ENCODE measurements at places on chromosomes 11 and 22. TPM values are rescaled to one million over a fixed set of nuclear protein-coding genes. Genes with fewer than 3 reads are reported as not detected.

GRCh38 chr11:95123556-95123955 is 33.9 kb downstream of the ENDOD1 start:
- no peak for DNase-seq

DNA sequence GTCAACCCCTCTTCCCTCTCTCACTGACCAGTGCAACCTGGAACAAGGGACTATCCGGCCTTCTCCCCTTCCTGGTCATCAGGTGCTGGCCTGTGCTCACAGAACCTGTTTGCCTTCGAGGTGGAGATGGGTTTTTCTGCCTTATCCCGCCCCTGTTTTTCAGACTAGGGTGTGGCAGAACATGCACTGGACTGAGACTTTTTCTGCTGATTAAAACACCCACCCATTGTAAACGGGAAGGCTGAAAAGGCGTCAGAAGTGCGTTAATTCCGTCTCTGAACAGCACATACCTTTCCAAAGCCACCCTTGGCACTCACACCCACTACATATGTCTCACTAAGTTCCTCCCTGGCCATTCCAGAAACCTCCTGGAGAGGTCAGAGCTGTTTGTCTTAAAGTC is 4.4 kb upstream of the B3GNT6 start:
- DNase-seq, result no peak

Gene CBLIF
- not detected for total RNA-seq

Gene IFITM10
- 0.34 TPM for total RNA-seq

DNA sequence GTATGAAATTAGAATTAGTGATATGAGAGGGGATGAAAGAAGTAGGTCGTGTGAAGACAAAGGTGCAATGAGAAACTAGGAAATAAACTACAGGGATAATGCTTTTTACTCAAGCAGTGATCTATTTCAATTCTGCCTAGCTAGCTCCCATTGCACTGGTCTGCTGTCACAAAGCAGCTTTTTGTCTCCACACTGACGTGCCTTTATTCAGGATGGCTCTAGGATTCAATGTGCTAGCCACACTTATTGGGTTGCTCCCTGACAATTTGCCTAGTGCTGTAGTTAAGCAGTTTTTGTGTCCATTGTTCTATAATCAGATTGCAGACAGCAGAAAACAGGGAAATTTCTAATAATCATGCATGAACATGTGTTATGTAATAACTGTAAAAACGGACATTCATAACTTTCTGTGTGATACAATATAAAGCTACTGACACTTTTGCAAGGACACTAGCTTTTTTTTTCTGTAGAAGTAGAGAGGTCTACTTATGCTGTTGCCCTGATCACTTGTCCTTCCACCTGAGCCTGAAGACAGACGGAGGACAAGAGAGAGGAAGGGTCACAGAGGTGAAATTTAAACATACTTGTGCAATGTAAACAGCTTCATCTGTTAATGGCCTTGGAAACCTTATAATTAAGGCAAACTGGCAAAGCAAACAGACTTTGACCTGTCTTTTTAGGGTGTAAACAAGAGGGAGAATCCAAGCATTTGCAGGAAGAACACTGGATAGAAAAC is 269.6 kb downstream of the LRRC4C start:
- no peak for DNase-seq

Gene A4GALT
- 71.1 TPM for total RNA-seq

Gene PEX26
- 25.1 TPM for total RNA-seq

Gene TLCD5
- total RNA-seq, result 9.8 TPM

DNA sequence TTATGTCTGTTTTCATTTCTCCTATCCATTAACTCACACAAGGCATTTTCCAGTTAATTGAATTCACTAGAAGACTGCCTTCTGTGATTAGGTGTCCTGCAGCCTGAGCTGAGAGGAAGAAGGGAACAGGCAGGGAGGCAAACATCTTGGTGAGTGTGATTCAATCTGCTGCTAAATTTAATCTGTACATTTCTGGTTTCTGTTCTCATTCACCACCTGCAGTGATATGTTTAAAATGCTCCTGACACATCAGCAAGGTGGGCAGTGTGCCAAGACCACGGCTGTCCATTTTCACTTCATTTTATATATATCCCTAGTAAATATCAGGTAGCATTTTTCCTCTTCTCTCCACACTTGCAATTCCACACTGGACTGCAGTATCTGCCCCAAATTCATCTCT is 416.5 kb downstream of the TMEM135 start:
- DNase-seq, result no peak

DNA sequence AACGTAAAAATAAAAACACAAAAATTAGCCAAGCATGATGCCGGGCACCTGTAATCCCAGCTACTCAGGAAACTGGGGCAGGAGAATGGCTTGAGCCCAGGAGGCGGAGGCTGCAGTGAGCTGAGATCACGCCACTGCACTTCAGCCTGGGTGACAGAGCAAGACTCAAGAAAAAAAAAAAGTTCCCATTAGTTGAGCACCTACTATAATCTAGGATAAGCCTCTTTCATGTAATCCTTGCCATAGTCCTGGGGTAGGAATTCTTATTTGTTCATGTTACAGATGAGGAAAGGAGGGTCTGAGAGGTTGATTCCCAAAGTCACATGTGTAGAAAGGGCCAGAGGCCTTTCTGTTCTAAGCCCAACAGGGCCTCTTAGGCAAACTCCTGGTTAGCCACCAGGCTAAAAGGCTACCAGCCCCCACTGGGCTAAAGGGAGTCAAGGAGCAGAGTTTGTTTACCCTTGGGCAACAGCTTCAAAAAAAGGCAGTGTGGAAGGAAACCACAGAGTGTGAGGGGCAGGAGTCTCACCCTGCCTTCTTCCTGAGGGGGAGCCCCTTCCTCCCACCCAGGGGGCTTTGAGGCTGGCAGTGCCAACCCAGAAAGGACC is 21.6 kb upstream of the CSNK1E start:
- DNase-seq, result no peak

- DNase-seq, result no peak
These were observed 80.0 kb downstream of the CD44 start for GRCh38 chr11:35218956-35219355.

- DNase-seq, result no peak
These were observed 5.6 kb downstream of the TSG101 start for GRCh38 chr11:18521122-18521521.

DNA sequence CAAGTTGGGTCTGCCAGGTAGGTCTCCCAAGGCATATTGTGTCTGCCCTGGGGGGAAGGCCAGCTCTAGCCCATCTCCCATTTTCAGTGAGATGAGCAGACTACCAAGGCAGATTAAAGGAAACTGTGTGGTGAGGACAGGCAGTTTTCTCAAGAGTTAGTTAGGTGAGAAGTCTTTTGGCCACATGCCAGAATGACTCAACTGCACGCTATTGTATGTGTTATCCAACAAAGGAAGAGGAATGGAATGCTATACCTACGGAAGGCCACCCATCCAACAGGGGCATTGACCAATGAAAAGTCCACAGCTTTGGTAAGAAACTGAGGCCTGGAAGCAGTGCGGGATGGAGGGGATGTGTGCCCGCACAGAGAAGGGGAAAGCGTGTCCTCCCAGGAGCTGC is 941.7 kb downstream of the NTM start:
- DNase-seq, result no peak

DNA sequence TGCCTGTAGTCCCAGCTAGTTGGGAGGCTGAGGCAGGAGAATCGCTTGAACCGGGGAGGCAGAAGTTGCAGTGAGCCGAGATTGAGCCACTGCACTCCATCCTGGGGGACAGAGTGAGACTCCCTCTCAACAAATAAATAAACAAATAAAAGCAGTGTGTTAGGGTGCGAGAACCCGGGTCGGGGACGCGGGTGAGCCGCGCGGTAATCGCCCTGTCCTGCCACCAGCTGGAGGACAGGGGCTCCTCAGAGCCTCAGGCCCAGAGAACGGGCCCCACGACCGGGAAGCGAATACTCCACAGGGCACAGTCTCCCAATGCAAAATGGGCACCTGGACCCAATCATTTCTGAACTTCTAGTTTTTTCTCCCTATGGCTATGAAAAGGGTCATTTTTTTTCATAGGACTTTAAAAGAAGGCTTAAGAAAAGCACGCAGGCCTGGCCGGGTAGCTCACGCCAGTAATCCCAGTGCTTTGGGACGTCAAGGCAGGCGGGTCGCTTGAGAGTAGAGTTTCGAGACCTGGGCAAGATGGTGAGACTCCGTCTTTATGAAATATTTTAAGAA is 744 bp upstream of the MCM5 start:
- no peak for DNase-seq

DNA sequence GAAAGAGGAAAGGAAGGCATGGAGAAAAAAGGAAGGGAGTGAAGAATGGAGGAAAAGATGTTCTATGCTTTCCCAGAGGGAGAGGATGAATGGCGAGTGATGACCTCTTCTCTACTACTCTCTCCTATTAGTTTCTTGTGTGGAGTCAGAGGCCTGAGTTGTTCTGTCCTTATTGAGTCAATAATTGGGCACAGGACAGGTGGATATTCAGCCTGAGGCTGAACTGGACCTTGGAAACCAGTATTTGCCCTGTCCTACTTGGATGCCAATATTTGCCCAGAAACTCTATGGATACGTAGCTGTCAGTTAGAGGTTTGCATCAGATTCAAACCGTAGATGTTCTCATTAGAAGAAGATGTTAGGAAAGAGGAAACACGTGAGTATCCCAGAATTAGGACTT is 17.6 kb upstream of the SWAP70 start:
- DNase-seq, result no peak

- no peak for DNase-seq
These were observed 40.1 kb upstream of the TOLLIP start for GRCh38 chr11:1349327-1350041.

DNA sequence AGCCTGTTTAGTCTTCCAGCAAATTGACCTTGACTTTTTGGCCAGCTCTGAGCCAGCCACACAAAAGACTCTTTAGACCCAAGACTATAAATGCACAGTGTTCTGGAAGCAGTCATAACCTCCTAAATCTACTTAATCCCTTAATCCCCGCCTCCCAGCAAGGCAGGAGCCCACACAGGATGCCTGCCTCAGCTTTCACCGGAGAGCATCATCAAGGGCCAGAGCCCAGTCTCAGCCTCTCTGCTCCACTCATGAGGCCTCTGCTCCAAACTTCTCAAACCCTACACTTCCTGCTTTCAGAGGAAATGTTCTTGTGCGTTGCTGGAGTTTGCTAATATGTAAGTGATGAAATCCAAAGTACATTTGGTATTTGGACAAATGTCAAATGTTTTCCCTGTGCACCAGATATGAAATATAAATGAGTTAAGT is 57.9 kb upstream of the FSHB start:
- no peak for DNase-seq

DNA sequence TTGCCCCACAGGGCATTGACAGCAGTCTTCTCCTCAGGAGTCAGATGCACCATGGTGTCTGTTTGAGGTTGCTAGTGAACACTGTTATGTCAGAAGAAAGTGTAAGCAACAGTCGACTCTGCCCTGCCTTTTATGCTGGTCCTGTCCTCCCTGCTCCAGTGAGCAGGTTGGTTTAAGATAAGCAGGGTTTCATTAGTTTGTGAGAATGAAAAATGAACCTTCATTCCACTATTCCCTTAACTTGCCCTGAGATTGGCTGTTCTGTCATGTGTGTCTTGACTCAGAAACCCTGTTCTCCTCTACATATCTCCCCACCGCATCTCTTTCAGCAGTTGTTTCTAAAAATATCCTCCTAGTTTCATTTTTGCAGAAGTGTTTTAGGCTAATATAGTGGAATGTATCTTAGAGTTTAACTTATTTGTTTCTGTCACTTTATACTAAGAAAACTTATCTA is at the start of gene HBD:
TSS of gene HBD (minus strand) at position 103 of the 454 bp plus-strand sequence. CDS start at position 53, 50 bp downstream.
- DNase-seq, result no peak

Gene SCGB1A1
- not detected for total RNA-seq

Gene LIF
- 2.2 TPM for total RNA-seq

- DNase-seq, result peak; percentile 16
These were observed 2.4 kb upstream of the TRIM68 start for GRCh38 chr11:4610258-4610935.

Gene NEFH
- total RNA-seq, result not detected

DNA sequence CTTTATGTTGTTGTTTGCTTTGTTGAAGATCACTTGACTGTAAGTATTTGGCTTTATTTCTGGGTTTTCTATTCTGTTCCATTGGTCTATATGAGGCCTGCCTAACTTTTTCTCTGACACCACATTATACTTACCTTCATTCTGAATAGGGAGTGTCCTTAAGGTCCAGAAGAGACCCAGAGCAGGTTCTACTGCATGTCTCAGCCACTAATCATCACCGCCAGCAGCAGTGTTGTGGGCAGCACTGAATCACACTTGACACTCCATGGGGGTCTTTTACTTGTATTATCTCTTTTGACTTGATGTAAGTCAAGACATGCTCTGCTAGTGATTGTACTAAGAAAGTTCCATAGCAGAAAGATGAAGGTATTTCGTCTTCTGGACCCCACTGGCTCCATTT is 274.9 kb downstream of the TENM4 start:
- no peak for DNase-seq

GRCh38 chr11:75538150-75538942 is 12.6 kb upstream of the GDPD5 start:
- no peak for DNase-seq

DNA sequence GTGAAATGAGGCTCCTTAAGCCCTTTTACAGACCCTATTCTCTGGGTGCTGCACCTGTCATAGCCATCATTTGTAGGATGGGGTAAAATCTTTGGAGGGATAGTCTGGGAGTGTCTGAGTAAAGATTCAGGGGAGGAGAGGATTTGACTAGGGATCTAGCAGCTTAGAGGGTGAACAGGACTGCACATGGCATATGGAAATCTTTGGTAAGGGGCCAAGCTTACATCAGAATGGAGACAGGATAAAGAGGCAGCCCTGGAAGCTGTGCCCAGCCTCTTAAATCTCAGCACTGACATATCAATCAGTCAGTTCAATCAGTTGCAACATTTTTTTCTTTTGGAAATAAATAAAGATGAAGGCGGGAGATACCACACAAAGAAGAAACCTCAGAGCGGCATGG is 301.8 kb upstream of the CADM1 start:
- no peak for DNase-seq

DNA sequence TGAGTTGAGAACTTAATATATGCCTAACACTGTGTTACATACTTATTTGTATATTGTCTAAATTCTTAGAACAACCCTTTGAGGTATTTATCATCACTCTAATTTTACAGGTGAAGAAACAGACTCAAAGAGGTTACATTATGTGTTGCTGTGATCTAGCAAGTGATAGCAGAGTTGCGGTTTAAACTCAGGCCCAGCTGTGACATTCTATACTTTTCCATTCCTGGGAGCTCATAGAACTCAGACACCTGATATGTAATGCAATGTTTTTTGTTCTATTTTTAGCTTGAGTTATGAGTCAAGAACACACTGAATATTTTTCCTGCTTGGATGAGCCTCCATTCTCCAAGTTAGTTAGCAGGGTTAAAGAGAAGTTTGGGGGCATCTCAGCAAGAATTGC is 449.7 kb upstream of the DDI1 start:
- no peak for DNase-seq

Gene PIH1D2
- 1.2 TPM for total RNA-seq

DNA sequence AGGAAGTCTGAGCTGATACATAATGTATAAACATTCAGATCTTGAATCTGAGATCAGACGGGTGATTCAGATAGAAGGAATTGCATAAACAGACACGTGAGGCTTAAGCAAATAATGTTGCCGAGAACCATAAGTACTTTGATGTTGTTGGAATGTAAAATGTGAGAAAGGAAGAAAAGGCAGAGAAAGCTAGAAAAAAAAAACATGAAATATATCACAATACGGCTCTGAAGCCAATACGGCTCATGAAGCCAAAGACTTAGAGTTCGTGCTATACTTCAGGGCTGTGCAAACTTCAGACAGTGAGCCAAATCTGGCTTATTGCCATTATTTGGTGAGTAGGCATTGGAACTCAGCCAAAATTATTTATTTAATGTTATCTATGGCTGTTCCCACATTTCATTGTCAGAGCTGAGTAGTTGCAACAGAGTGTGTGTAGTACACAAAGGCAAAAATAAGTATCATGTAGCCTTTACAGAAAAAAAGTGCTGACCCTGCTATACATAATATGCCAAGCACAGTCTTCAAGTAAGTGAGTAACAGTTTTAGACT is 673.3 kb downstream of the CNTN5 start:
- DNase-seq, result no peak
